ENCODE measurements at places on chromosomes 1 and 21. TPM values are rescaled to one million over a fixed set of nuclear protein-coding genes. Genes with fewer than 3 reads are reported as not detected.

Gene NEK2
- total RNA-seq, result 35.0 TPM

Gene SAMD11
- 5.9 TPM for total RNA-seq

Gene PPIAL4G
- not detected for total RNA-seq

Gene KCNJ6
- under 0.01 TPM for total RNA-seq

Gene HSPB7
- total RNA-seq, result 0.56 TPM

Measured in IMR-90 (cell line).